Activated CD8-positive, alpha-beta memory T cell treated with anti-CD3 and anti-CD28 coated beads for 1 hour (primary cell): ENCODE measurements at places on chromosomes 7 and 10.

GRCh38 chr7:88401009-88401623 is 94.4 kb upstream of the STEAP4 start:
- no peak for DNase-seq

GRCh38 chr10:86953747-86954680 is 3.4 kb downstream of the MMRN2 start:
- no peak for DNase-seq

- no peak for DNase-seq
These were observed 60.1 kb upstream of the FHIP2A start for GRCh38 chr10:114761205-114762193.

- no peak for DNase-seq
These were observed 309.3 kb downstream of the TCERG1L start for GRCh38 chr10:131002031-131002861.

- DNase-seq, result no peak
These were observed 182.9 kb downstream of the PFKFB3 start for GRCh38 chr10:6385665-6386064.

- no peak for DNase-seq
These were observed at the start of gene CPA1 for GRCh38 chr7:130379921-130380860. CPA1 (plus strand) TSS chr7:130380494; CDS start chr7:130380521, 27 bp downstream.

DNA sequence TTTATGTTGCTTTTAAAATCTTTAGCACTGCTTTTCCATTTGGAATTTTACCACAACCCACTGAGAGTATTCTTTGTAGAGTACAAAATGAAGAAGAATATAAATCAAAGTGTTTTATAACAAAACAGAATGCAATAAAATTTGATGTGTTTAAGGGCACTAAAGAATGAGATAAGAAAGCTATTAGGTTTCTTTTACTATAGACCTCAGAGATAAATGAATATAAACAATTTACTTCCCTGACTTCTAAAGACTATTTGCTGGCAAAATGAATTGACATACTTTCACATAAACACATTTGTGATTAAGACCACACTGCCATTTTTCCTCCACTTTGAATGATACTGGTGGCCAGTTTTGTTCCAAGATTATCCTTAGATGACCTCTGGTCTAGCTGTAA is 124.5 kb downstream of the ITGA8 start:
- DNase-seq, result no peak

- no peak for DNase-seq
These were observed 211.5 kb upstream of the PRSS1 start for GRCh38 chr7:142537760-142538159.

GRCh38 chr7:1512781-1513656 is 8.8 kb upstream of the INTS1 start:
- no peak for DNase-seq

- DNase-seq, result no peak
These were observed 9.8 kb downstream of the NOD1 start for GRCh38 chr7:30468791-30469190.

GRCh38 chr7:113092762-113093161 is 6.1 kb upstream of the GPR85 start:
- no peak for DNase-seq

GRCh38 chr7:333393-333764 is 43.4 kb downstream of the FOXL3 start:
- DNase-seq, result no peak

- DNase-seq, result no peak
These were observed 117.1 kb upstream of the PODXL start for GRCh38 chr7:131673576-131673975.

DNA sequence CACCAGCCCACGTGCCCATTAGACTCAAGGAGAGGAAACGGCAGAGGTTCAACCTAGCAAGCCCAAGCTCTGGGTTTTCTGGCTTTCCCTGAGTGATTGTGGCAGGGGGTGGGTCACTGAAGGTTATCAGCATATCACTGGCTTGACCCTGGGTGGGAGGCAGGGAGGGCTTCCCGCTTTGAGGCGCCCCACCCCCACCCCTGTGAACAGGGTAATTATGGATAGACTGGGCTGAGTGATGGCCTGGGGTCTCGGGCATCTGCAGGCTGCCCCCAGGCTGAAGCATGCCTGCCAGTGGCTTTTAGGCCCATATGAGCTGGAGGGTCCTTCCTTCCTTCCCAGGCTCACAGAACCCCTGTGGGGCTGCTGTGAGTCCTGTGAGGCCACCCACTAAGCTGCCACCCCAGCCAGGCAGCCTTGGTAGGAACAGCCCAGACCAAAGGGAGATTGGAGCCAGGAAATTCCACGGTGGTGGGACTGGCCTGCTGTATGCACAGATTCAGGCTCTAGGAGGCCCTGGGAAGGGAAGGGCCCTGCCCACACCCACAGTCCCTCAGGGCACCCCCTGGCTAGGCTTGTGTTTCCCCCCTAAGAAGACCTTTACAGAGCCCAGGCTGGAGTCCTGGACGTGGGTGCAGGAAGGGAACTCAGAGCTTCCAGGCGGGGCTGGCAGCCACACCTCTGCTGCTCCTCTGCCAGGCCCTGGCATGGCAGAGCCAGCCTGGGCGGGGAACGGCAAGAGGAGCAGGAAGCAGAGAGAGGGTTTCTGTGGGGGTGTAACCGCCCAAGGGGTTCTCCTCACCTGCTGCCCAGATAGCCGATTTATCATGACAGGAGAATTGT is 33.1 kb downstream of the GPRIN2 start:
- no peak for DNase-seq

DNA sequence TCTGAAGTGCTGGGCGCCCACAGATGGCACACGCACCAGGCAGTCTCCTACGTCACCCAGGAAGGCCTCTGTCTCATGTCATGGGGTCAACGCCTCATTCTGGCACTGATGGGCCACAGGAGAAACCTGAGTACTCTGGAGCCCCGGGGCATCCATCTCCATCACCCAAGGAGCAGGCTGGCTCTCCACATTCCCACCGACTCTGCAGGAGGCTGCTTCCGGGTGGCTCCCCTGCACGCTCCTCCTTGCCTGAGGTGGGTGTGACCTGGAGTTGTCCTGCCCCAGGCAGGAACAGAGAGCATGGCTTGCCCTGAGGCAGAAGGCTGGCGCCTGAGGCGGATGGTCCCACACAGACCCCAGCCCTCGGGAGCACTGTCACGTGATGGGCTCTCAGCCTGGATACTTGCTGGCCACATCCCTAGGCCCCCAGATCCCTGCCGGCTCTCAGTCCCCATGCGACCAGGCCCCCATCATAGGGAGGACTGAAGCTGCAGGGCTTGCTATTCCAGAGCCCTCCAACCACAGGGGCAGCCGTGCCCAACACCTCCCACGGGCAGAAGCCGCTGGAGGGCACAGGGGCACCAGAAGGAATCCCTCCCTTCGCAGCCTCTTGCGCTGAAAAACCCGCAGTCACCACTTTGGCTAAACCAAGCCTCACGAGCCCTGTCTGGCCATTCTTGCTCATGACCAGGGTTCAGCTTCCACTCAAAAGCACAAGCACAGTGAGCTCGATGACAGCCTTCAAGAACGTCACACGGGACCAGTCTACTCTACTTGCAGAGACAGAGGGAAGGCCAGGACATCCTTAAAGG is 80.7 kb downstream of the MAD1L1 start:
- no peak for DNase-seq

GRCh38 chr7:107090457-107090856 is 46.0 kb downstream of the PRKAR2B start:
- no peak for DNase-seq

DNA sequence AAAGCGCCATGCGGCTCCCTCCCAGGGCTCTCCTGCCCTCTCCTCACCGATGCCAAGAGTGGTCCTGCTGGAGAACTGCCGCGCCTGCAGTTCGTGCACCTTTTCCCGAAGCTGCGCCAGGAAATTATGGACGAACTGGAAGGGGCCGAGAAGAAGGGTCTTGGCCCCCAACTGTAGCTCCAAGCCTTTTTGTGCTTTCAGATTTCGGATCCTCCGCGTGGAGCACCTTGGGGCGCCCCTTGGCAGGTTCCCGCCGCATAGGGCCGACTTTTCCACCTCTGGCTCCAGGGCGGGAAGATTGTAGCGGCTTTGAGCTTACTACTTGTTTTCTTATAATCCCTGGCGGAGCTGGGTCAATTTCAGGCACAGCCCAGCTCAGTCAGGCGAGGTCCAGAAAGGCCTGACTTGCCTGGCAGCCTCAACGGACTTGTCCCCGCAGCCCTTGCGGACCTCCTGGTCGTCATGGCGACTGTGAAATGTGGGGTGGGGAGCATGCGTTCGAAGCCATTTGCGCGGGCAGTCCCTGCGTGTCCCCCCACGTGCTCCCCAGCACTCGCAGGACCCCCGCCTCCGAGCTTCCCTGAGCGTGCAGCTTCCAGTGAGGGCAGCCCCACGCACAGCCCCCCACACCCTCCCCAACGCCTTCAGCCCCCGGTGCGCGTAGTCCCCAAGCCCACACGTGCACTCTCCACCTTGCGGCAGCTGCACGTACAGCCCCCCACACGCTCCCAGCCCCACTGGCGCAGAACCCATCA is 129.9 kb downstream of the KBTBD2 start:
- DNase-seq, result no peak

GRCh38 chr7:18553605-18554003 is 58.1 kb downstream of the HDAC9 start:
- no peak for DNase-seq

DNA sequence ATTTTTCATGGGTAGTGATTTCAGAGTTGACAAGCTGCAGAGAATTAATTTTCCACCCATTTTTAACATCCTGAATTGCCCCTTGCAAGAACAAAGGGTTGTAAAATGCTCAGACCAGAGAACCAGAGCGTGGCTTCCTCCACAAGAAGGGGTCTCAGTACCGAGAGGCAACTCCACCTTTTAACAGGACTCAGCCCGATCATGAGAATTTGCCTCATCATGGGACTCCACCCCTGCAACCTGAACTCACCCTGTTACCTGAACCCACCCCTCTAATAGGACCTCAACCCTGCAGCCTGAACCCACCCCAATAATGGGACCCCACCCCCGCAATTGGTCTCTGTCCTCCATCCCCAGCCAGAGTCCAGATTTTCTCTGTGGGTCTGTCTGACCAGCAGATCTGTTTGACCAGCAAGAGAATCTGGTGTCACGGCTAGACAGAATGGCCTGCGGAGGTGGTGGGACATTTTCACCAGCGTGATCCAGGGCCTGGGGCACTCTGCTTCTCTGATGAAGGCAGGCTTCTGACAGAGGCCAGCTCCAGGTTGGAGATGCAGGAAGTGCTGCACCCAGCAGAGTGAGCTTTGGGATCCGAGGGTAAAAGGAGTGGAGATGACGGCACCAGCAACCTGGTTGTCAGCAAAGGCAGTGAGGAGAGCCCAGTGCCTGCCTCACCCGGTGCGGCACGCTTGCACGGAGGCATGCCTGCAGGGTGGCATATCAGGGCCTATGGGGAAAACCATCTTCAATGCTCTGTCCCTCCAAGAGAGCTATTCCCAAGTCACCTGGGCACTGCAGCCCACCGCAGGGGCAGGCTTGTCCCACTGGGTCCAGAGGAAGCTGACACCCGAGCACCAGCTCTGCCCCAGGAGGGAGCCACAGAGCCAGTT is 136.6 kb downstream of the TCERG1L start:
- DNase-seq, result no peak

- no peak for DNase-seq
These were observed 133.6 kb downstream of the CUBN start for GRCh38 chr10:16995867-16996529.

DNA sequence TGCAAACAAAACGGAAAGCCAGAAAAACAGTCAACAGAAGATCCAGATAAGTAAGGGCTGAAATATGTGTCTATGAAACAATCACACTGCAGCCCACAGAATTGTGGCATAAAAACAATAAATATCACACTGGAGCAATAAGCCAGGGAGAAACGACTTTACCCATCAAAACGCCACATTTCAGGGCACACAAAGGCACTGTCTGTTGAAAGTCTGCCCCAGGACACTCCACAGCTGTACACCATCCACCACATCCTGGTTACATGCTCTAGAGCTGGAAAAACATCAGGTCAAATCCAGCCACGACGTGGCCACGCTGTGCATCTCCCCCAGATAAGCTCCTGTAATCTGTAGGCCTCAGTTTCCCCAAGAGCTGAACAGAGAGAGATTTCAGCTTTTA is 88.7 kb downstream of the COBL start:
- no peak for DNase-seq

DNA sequence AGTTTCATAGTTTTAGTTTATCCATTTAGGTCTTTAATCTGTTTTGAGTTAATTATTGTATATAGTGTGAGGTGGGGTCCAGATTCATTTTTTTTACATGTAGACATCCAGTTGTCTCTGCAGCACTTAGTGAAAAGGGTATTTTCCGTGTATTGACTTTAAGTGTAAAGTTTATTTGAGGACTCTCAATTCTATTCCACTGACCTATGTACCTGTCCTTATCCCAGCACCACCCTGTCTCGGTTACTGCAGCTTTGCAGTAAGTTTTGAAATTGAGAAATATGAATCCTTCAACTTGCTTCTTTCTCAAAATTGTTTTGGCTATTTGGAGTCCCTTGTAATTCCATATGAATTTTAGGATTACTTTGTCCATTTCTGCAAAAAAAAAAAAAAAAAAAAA is 29.8 kb downstream of the FHIP2A start:
- DNase-seq, result no peak

DNA sequence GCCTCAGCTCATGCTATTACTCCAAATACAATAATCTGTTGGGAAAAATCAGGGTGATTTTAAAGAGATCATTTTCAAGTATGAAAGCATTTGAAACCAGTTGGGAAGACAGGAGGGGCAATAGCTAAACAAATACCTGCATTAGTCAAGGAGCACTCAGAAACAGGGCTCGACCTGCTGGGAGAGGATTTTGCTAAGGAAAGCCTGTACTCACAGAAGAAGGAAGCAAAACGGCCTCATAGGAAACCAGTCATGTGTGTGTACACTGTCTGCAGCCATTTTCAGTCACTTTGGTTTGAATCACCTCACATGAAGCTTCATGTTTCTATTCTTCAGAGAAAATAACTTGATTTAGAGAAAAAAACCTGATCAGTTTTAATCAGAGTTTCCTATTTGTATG is 38.6 kb downstream of the FZD1 start:
- DNase-seq, result no peak

DNA sequence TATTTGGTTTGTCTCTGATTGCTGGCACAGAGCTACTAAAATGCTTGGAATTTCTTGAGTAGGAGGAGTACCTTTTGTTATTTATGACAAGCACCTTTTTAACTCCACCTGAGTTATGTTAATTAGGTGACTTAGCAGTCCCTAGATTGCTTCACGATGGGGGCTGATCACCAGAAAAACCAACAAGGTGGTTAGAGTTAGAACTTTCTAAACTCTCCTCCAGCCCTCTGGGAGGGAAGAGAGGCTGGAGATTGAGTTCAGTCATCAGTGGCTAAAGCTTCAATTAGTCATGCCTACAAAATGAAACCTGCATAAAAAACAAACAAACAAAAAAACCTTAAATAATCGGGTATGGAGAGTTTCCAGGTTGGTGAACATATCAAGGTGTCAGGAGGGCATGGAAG is 23.6 kb upstream of the ING3 start:
- DNase-seq, result no peak

GRCh38 chr10:60820093-60820754 is 41.9 kb downstream of the CDK1 start:
- no peak for DNase-seq

GRCh38 chr7:155896531-155897263 is 84.4 kb upstream of the SHH start:
- no peak for DNase-seq

- DNase-seq, result no peak
These were observed 4.6 kb upstream of the ADCYAP1R1 start for GRCh38 chr7:31047313-31048146.
